ENCODE measurements at places on chromosomes 4 and X.

DNA sequence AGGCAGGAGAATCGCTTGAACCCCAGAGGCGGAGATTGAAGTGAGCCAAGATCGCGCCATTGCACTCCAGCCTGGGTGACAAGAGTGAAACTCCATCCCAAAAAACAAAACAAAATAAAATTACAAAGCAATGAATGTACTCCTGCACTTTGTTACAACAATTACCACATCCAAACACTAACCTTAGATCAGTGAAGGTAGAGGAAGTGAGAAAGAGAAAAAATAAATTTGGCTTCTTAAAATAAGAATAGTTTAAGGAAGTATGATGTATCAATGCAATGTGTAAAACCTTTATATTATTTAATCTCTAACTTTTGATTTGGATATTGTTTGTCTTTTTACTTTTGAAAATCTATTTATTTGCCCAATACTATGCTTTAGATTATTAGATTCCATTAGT is 21.7 kb upstream of the CSN1S1 start:
- DNase-seq: no peak

GRCh38 chr4:140031706-140032105 is 122.3 kb downstream of the MAML3 start:
- no peak for DNase-seq

DNA sequence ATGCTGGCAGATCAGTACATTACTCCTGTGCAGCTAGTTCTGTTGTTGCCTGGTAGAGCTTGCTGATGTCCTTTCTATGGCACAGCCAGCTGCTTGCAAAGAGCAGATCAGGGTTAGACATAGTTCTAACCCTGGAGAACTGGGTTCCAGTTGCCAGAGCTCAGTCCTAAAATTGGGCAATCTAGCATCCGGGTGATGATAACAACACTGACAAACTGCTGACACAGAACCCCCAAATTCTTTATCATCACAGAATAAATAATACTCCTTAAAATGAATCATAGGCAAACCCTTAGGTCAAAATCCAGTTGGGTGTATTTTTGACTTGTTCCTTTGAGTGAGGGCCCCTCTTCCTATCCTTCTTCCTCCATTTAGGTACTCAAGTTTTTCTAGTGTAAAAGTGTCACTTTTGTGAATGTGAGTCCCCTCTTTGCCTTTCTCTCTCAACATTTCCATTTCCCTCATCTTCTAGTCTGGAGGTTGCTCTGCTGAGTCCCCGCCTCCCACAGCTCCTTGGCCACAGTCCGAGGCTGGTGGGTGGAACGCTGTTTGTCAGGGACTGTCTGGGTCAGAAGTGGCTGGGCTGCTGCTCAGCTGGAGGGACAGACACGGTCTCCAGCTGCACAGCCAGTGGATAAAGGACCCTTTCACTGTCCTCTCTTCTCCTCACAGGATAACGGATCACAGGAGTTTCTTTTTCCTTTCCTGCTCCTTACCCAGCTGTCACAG is 93.6 kb upstream of the RASGEF1B start:
- no peak for DNase-seq

- no peak for DNase-seq
These were observed 815.5 kb downstream of the KLHL13 start for GRCh38 chrX:117301086-117301485.

DNA sequence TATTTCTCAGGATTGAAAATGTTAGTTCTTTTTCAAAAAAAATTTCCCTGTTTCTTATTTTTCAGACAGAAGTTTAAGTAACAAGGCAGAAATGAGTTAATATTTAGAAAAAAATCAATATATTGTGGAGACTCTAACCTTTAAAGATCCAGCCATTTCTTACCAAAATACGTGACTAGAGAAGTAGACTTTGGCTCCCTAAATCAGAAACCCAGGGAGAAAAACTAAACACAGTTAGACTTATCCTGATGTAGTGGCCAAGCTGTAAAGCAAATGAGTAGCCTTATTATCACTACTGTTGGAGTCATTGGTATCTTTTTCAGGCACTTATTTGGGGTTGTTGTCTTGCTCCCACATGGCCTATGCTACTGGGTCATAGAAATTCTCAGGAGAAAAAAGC is 1556.4 kb upstream of the ADGRL3 start:
- DNase-seq: no peak

DNA sequence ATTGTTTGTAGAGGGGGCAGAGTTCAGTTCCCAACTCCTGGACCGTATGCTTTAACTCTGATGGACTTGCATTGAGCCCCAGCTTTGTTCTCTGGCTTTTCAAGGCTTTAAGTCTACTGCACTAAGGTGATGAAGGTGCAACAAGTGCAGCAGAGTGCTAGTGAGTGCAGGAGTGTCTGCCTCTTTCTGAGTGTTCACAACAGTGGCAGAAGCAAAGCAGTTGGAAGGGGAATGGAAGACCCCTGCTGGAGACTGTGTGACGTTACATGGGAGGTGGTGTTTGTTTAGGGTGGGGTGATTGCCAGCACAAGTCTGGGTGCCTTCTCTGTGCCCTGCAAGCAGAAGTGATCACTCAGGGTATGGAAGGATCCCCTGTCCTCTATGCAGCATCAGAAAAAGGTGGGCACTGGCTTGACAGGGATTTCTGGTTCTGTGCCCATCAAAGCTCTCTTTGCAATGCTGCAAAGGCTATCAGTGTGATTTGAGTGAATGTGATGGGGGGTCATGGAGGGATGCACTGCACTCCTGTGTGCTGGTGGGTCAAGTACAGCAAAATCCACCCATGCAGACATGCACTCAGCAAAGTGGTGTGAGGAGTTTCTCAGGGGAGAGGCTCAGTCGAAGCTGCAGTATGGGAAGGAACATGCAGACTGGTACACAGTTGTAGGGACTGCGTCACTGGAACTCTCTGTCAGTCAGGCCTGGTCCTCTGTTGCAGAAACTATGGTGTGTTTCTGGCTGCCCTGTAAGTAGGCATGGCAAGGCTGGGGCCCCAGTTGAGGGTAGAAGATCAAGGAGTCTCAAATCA is 70.9 kb upstream of the UGT2B7 start:
- no peak for DNase-seq

GRCh38 chr4:84680956-84681355 is 98.0 kb downstream of the CDS1 start:
- DNase-seq: no peak

GRCh38 chrX:56974408-56974807 is 20.9 kb downstream of the SPIN3 start:
- DNase-seq: no peak

Measured in CD4-positive, alpha-beta T cell treated with Interleukin-10 for 1 hour (primary cell).